ENCODE measurements at places on chromosomes 5 and 9. TPM values are rescaled to one million over a fixed set of nuclear protein-coding genes. Genes with fewer than 3 reads are reported as not detected.

DNA sequence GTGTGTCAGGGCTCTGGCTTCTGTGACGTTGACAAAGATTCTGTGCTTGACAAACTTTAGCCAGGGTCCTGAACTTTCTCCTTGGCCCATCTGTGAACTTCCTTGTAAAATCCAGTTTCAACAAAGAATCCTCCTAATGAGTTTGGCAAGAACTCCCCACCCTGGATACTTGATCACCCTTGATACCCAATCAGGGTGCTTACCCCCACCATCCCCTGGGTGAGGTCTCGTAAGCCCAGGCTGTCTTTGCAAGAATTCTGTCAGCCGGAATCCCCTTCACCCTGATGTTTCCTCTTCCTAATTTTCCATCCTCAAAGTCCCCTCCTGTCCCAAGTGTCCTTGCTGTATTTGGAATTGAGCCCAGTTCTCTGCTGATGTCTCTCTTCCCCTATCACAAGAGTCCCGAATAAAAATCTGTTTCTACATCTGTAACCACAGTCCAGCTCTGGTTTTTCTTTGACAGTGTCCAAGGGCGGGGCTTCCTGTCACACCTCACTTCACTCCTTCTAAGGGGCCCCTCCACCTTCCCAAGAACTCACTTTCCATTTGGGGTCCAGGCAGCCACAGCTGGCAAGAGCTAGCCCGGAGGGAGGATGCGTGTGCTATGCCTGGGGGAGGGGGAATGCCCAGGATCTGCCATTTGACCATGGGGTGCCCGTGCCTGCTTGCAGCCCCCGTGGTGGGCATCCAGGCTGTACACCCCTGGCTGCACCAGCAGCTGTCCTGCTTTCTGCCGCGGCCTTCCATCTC lies 2.7 kb upstream of the CARD19 start:
- no peaks in the 10 kb centered on the region for H3K36me3 ChIP-seq
- peaks cover 18% of the 10 kb centered on the region for H3K4me1 ChIP-seq
- H3K27me3 ChIP-seq, result no peaks in the 10 kb centered on the region
- no peak for DNase-seq
- no peak overlapping the region for H3K4me3 ChIP-seq

DNA sequence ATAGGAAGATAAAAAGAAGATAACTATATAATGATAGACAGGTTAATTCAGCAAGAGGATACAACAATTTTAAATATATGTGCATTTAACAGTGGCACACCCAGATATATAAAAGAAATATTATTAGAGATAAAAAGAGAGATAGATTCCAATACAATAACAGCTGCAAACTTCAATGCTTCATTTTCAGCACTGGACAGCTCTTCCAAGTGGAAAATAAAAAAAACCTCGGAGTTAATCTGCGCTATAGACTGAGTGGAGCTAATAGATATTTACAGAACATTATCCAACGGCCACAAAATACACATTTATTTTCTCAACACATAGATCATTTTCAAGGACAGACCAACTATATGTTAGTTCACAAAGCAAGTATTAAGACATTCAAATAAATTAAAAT lies 1229.5 kb upstream of the CDH6 start:
- no peak overlapping the region for H3K4me3 ChIP-seq
- H3K27ac ChIP-seq, result no peak overlapping the region
- no peaks in the 10 kb centered on the region for H3K27me3 ChIP-seq
- H3K4me1 ChIP-seq, result no peaks in the 10 kb centered on the region
- H3K36me3 ChIP-seq, result no peaks in the 10 kb centered on the region

DNA sequence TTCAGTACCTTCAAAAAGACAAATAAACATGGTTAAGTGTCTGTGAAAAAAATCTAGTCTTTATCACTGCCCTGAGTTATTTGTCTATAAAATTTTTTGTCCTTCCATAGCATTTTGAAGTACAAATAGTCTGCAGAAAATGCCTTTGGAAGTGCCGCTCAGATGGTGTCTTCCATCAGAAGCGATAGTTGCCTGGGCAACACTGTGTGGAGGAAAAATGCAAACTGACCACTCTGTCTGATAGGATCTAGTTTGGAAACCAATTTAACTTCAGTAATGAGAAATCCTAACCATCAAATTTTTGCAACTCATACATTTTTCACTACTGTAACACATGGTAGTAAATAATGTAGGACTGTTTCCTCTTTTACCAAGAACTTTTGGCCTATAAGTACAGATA lies 449.9 kb downstream of the PRELID2 start:
- no peaks in the 10 kb centered on the region for H3K27me3 ChIP-seq
- DNase-seq, result no peak
- H3K4me3 ChIP-seq, result no peak overlapping the region
- H3K27ac ChIP-seq, result no peak overlapping the region
- H3K36me3 ChIP-seq, result no peaks in the 10 kb centered on the region

GRCh38 chr5:150350524-150351344 lies 6.8 kb upstream of the TCOF1 start:
- DNase-seq, result peak; percentile 42
- H3K4me1 ChIP-seq, result no peaks in the 10 kb centered on the region
- no peaks in the 10 kb centered on the region for H3K27me3 ChIP-seq
- H3K27ac ChIP-seq, result no peak overlapping the region

DNA sequence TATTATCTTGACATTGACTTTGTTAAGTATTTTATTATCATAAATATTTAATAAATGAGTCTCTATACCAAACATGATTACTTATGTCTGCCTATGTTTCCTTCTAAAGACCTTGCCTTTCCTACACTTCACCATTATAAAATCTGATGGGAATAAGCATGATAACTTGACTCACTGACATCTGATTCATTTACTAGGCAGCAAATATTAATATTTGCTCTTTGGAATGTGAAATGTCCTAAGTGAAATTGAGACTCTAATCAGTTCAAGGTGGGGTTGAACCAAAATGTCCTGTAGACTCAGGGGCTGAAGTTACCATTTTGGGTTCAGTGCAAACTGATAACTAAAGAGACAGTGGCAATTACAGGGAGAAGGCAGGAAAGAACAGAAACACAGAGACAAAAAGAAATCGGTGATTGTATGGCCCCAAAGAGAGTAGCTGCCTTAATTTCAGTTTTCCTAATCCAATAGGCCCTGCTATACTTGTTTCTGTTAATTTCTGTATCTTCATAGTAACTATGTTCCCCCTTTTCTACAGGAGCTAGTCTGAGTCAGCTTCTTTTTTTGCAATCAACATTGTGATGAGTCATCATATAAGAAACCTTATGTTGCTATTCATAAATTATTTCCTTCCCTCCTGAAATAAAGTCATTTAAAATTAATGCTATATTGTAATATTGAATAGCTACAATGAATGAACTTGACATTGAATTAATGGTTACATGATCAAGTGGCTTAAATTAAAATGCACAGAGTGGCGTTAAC lies 296.8 kb downstream of the PDE4D start:
- H3K4me3 ChIP-seq, result no peak overlapping the region
- H3K4me1 ChIP-seq, result no peaks in the 10 kb centered on the region
- H3K36me3 ChIP-seq, result no peaks in the 10 kb centered on the region
- no peak overlapping the region for H3K27ac ChIP-seq
- peak; percentile 81 for DNase-seq

GRCh38 chr5:163531272-163531671 lies 25.9 kb downstream of the MAT2B start:
- no peaks in the 10 kb centered on the region for H3K27me3 ChIP-seq
- no peak overlapping the region for H3K27ac ChIP-seq
- no peak overlapping the region for H3K4me3 ChIP-seq
- no peaks in the 10 kb centered on the region for H3K4me1 ChIP-seq

DNA sequence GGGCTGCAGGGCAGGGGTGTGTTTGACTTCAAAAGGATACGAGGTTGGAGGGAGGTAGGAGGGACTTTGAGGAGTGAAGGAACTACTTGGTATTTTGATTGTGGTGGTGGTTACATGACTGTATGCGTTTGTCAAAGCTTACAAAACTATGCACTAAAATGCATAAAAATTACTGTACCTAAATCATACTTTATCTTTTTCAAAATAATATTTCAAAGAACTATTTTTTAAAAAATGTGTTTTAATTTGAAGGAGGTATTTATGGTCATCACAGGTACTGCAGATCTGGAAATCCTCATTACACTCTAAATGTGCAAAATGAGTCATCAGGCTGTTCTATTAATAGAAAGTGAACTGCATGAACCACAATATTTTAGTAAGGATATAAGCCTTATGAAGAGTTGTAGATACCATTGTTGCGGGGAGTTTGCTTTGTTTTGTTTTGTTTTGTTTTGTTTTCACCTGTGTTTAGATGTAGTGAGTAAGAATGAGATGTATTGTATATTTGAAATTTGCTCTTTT lies 116.9 kb downstream of the ARRDC3 start:
- H3K36me3 ChIP-seq, result no peaks in the 10 kb centered on the region
- H3K27me3 ChIP-seq, result no peaks in the 10 kb centered on the region
- no peak overlapping the region for H3K4me3 ChIP-seq

DNA sequence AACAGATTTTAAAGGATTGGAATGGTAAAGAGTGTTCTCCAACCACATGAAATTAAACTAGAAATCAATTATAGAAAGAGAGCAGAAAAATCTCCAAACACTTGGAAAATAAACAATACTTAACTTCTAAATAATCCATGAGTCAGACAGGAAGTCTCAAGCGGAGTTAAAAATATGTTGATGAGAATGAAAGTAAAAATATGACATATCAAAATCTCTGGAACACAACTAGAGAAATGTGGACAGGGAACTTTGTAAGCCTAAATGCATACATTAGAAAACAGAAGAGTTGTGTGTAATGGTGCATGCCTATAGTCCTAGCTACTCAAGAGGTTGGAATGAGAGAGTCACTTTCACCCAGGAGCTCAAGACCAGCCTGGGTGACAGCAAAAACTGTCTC lies 47.9 kb upstream of the ZNF618 start:
- no peaks in the 10 kb centered on the region for H3K36me3 ChIP-seq
- DNase-seq, result peak; percentile 5
- no peaks in the 10 kb centered on the region for H3K27me3 ChIP-seq
- peaks cover 4% of the 10 kb centered on the region for H3K4me1 ChIP-seq
- H3K27ac ChIP-seq, result peak overlapping the region; percentile 24
- H3K4me3 ChIP-seq, result peak overlapping the region; percentile 5

DNA sequence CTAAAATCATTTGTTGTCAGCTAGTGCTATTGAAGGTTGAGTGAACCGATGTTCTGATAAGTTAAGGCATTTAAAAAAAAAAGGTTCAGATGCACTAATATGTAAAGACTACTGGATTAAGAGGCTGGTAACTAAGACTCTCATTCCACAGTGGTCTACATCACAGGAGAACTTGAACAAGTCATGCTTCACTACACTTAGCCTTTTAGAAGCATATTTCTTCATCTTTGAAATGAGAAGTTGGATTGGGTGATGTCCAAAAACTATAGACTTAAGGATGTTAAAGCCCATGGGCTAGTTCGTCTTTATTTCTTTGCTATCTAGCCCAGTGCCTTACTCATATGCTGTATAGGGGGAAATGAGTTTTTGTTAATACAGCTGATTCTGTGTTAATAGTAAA lies 107.2 kb downstream of the NDUFS4 start:
- H3K4me3 ChIP-seq, result no peak overlapping the region
- H3K27me3 ChIP-seq, result no peaks in the 10 kb centered on the region
- H3K4me1 ChIP-seq, result no peaks in the 10 kb centered on the region
- no peaks in the 10 kb centered on the region for H3K36me3 ChIP-seq

DNA sequence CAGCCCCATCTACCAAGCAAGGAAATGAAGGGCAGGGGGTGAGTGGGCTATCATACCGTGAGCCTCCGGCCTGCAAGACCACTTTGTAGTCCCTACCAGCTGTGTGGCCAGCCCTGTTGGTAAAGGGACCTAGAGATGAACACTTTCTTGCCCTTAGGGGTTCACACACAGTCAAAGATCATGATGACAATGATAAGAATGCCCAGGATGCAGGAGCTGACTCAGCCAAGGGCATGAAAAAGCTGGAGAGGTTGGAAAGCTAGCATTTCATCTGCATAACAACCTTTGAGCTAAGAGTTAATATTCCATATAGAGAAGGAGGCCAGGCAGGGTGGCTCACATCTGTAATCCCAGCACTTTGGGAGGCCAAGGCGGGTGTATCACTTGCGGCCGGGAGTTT lies 19.2 kb upstream of the FGFR4 start:
- no peak for DNase-seq
- peaks cover 7% of the 10 kb centered on the region for H3K36me3 ChIP-seq
- peaks cover 2% of the 10 kb centered on the region for H3K4me1 ChIP-seq
- no peak overlapping the region for H3K27ac ChIP-seq

- H3K27ac ChIP-seq, result no peak overlapping the region
- no peaks in the 10 kb centered on the region for H3K36me3 ChIP-seq
- no peak overlapping the region for H3K4me3 ChIP-seq
- H3K27me3 ChIP-seq, result no peaks in the 10 kb centered on the region
- DNase-seq, result no peak
Measured at GRCh38 chr5:108588323-108588722, 159.4 kb upstream of the FER start.

GRCh38 chr5:58259685-58260152 lies 200.2 kb downstream of the PLK2 start:
- no peak overlapping the region for H3K27ac ChIP-seq
- H3K27me3 ChIP-seq, result no peaks in the 10 kb centered on the region
- DNase-seq, result peak; percentile 98
- peaks cover 2% of the 10 kb centered on the region for H3K4me1 ChIP-seq

- no peaks in the 10 kb centered on the region for H3K4me1 ChIP-seq
- H3K27me3 ChIP-seq, result no peaks in the 10 kb centered on the region
- H3K4me3 ChIP-seq, result no peak overlapping the region
- H3K27ac ChIP-seq, result no peak overlapping the region
- H3K36me3 ChIP-seq, result no peaks in the 10 kb centered on the region
- DNase-seq, result no peak
Measured at GRCh38 chr5:164090358-164090757, 584.9 kb downstream of the MAT2B start.

- H3K4me1 ChIP-seq, result no peaks in the 10 kb centered on the region
- no peak for DNase-seq
- H3K4me3 ChIP-seq, result no peak overlapping the region
Measured at GRCh38 chr5:137681191-137681590, 54.7 kb downstream of the KLHL3 start.

- no peaks in the 10 kb centered on the region for H3K4me1 ChIP-seq
- H3K36me3 ChIP-seq, result no peaks in the 10 kb centered on the region
- H3K27ac ChIP-seq, result no peak overlapping the region
- H3K4me3 ChIP-seq, result no peak overlapping the region
Measured at GRCh38 chr9:126974594-126974993, 60.0 kb downstream of the RALGPS1 start.

- no peaks in the 10 kb centered on the region for H3K4me1 ChIP-seq
- DNase-seq, result no peak
- H3K4me3 ChIP-seq, result no peak overlapping the region
- H3K27me3 ChIP-seq, result no peaks in the 10 kb centered on the region
Measured at GRCh38 chr5:97635553-97635952, 452.5 kb upstream of the RIOK2 start.

GRCh38 chr9:127664324-127664677 lies 42.5 kb upstream of the CFAP157 start:
- peaks cover 2% of the 10 kb centered on the region for H3K4me1 ChIP-seq
- no peak overlapping the region for H3K4me3 ChIP-seq
- H3K27ac ChIP-seq, result no peak overlapping the region
- no peak for DNase-seq
- no peaks in the 10 kb centered on the region for H3K27me3 ChIP-seq

- no peak overlapping the region for H3K27ac ChIP-seq
- H3K4me1 ChIP-seq, result peaks cover 2% of the 10 kb centered on the region
- peaks cover 37% of the 10 kb centered on the region for H3K27me3 ChIP-seq
- H3K36me3 ChIP-seq, result no peaks in the 10 kb centered on the region
Measured at GRCh38 chr5:116575326-116576052, 866 bp upstream of the SEMA6A start.

Gene GPR150
- total RNA-seq, result 0.33 TPM

Gene FBXW5
- 136 TPM for total RNA-seq

Gene IL4
- total RNA-seq, result not detected

Gene CCL19
- total RNA-seq, result not detected

Gene PCDHB14
- total RNA-seq, result 0.77 TPM

Gene TEK
- 0.51 TPM for total RNA-seq

Gene EQTN
- total RNA-seq, result not detected

Gene FOXD4
- total RNA-seq, result 0.26 TPM

Gene CDH9
- not detected for total RNA-seq

Gene ABLIM3
- 48.1 TPM for total RNA-seq

All from fibroblast of lung (primary cell).